ENCODE measurements at places on chromosomes 3 and 15.

- no peak for DNase-seq
Measured at GRCh38 chr15:72379856-72380430, 4.1 kb upstream of the HEXA start.

- DNase-seq: no peak
Measured at GRCh38 chr3:14453876-14454638, 51.7 kb downstream of the SLC6A6 start.

GRCh38 chr3:192033246-192033645, 572.3 kb downstream of the PYDC2 start:
- DNase-seq: no peak

DNA sequence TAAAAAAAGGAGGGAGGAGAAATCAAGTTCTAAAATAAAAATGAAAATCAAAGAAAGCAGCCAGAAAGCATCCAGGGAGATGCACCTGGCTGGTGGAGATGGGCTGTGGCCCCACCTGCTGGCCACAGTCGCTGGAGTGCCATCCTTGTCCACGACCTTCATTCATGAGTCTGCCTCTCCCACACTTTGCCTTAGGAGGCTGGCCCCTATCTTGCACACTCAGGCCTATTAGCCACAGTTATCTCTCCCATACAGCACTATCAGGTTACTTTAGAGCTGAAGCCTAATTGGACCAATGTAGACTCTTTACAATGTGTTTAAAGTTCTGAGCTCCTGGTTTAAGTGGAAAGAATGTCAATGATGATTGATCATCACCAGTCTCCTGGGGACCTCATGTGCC, 392.0 kb upstream of the RORA start:
- peak; percentile 13 for DNase-seq

DNA sequence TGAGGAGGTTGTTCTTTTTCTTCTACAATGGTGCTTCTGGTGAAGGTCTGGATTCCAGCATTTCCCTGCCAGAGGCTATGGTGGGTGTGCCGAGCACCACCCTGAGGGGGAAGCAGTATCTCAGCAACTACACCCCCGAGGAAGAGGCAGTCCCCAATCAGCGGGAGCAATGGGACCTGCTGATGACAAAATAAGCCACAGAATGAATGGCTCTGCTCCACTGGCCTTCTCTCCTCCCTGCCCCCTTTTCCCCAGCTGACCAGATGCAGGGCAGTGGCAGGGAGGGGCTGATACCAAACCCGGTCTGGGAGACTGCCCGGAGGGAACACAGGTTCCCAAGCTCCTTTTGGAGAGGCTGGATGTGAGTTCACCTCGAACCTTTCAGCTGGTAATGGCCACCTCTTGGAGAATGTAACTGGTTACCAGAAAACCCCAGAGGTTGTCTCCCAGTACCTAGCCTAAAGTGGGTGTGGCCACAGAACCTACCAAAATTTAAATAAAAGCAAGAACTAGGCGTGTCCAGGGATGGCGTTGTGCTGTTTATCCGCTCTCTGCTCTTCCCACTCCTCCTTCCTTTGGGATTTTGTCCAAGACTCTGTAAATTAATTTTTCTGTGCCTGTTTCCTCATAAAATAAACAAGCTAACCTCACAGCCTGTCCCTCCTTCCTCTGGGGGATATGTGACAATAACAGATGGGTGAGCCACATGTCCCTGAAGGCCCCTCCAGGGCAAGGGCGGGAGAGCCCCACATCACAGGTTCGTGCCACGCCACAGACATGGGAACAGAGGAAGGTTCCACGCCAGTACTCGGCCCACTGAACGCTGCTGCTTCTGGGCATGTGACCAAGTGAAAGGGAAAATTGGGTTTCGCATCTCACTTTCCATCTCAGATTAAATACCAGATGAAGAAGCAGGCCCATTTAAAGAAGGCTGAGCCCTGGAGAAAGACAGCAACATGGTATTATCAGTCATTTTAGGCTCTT, 35.1 kb upstream of the SPTBN5 start:
- peak; percentile 53 for DNase-seq
